ENCODE measurements at places on chromosomes 6 and 20. TPM values are rescaled to one million over a fixed set of nuclear protein-coding genes. Genes with fewer than 3 reads are reported as not detected.

- H3K36me3 ChIP-seq = peaks cover 82% of the 10 kb centered on the region
- no peak overlapping the region for H3K4me3 ChIP-seq
- H3K27ac ChIP-seq = no peak overlapping the region
- no peak for DNase-seq
These were observed 16.5 kb downstream of the ACTR5 start for GRCh38 chr20:38764567-38765318.

GRCh38 chr20:36196676-36197075, 39.6 kb upstream of the AAR2 start:
- no peaks in the 10 kb centered on the region for H3K27me3 ChIP-seq
- H3K27ac ChIP-seq = no peak overlapping the region
- H3K36me3 ChIP-seq = no peaks in the 10 kb centered on the region
- no peak overlapping the region for H3K4me3 ChIP-seq
- H3K4me1 ChIP-seq = no peaks in the 10 kb centered on the region

DNA sequence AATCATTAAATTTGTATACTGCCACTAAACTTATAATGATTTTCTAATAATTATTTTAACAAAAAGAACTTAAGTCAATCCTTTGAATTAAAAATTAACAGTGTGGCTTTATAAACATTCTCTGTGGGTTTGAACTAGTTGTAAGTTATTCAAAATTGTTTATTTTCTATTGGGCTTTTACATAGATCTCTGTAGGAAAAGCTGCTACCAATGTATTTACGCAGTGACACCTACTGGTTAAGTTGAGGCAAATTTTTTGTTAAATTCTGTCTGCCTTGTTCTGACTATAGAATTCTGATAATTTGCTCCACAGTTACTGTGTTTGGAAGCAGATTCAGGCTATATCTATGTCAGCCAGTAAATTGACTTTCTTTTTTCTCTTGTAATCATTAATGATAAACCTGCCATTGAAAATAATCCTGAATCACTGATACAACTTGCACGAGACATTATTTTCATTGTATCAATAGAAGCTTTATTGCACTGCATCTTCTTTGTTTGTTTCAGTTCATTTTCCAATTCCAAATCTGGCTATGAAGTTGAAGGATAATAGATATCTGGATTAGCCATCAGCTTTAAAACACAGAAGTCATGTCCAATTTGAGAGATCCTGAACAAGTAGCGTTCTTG, 66.0 kb upstream of the UTRN start:
- H3K36me3 ChIP-seq = no peaks in the 10 kb centered on the region
- no peak overlapping the region for H3K4me3 ChIP-seq
- no peaks in the 10 kb centered on the region for H3K4me1 ChIP-seq
- no peak overlapping the region for H3K27ac ChIP-seq

- no peaks in the 10 kb centered on the region for H3K36me3 ChIP-seq
- no peaks in the 10 kb centered on the region for H3K4me1 ChIP-seq
- no peaks in the 10 kb centered on the region for H3K27me3 ChIP-seq
These were observed 60.1 kb downstream of the DAAM2 start for GRCh38 chr6:39852324-39852723.

The OR2H1 gene
- total RNA-seq = not detected

The PKHD1 gene
- total RNA-seq = 0.09 TPM
